ENCODE measurements at places on chromosomes 12 and 14.
A peak's percentile ranks its signal among the peaks of the same experiment; 100 is the strongest.

- DNase-seq, result peak; percentile 15
Measured at GRCh38 chr12:124259154-124260066, 35.5 kb upstream of the RFLNA start.

DNA sequence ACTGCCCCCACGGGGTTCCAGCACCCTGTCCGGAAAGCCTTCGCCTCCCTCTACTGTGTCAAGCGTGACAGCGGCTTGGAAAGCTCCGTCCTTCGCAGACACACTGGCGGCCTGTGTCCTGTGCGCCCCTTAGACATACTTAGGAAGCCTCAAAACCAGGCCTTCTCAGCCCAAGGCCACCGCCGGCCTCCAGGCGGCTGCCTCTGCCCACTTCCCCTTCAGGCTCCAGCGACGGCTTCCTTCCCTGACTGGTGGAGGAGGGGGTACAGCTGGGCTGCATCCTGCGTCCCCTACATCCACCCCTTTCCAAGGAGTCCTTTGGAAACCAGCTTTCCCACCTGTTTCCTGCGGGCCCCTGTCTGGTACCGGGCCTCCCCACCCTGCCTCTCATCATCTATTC lies 2.5 kb upstream of the CACNA2D4 start:
- no peak for DNase-seq

DNA sequence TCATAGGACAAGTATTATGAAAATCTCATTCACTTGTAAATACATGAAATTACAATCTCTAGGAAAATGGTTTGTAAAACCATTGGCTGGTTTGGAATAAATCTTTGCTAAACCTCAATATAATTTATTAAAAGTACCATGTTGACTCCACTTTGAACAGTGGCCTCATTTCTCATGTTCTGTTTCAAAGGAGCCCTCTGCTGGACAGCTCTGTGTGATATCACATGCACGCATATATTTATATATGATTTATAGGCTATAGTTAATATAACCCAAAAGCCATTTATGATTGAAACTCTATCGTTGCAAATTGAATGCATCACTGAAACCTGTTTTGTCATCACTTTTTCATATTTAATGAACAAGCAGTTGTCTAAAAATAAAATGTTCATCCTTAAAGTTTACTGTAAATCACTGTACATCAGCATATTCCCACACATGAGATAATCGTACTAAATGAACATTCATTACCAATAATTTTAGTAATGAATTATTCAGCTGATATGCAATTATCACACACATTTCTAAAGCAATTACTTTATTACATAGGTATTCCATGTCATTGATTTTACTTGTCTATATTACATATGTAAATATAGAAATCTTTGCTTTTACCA lies 493.8 kb downstream of the NPAS3 start:
- peak; percentile 66 for DNase-seq

DNA sequence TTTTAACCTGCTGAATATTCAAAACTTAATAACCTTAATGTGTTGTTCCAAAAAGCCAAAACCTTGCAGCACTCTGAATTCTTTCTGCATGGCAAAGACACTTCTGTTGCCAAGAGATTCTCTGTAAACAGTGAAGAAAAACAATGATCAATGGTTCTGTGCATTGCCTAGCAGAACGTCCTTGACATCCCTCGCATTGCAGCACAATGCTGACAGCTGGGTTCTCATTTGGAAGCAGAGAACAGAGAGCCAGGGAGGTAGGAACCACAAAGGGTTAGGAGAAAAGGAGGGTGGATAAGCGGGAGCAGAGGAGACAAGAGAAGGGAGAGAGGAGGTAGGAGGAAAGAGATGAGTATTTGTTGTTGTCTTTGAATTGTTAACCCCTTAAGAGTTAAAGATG lies 501.1 kb downstream of the NAV3 start:
- no peak for DNase-seq

DNA sequence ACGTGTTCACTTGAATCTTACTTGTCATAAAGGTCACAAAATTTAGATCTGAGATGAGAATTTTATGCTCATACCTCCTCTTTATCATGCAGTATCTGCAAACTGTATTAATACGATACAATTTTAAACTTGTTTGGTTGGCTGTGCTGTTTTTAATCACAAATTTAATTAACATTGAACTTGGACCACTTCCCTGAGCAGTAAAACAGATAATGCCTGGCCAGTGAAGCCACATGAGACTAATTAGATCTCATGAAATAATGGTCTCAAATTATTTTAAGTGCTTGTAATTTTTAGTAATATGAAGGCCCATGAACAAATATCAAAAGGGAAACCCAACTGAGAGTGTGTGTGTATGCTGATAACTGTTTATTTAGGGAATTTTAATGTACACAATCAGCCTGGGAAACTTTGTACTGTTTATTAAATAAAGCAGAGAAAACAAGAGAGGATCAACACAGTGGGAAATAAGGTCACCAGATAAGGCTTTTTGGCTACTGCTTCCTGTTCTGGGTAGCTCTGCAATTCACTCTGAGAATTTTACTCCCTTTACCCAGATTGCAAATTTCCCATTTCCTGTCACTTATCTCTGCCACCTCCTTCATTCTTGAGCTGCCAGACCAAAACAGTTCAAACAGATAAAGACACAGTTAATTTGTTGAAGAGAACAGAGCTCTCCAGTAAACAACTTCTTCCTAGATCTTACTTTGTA lies 61.6 kb upstream of the GNPNAT1 start:
- DNase-seq, result no peak

DNA sequence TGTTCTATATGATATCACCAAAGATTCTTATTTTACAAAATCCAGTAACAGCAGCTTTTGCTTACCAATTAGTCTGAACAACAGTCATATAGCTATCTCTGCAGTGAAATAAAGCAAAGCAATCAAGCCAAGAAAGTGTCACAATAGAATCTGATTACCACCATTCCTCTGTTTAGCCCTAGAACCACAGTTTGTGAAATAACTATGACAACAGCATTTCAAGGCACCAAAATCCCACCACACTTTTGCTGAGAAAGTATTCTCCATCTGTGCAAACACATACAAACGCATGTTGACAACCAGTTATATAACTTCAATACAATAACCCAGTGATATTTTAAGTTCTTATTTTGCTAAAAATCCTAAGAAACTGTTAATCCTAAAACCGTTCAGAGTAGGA lies 7.4 kb downstream of the PPP1R13B start:
- DNase-seq, result no peak

DNA sequence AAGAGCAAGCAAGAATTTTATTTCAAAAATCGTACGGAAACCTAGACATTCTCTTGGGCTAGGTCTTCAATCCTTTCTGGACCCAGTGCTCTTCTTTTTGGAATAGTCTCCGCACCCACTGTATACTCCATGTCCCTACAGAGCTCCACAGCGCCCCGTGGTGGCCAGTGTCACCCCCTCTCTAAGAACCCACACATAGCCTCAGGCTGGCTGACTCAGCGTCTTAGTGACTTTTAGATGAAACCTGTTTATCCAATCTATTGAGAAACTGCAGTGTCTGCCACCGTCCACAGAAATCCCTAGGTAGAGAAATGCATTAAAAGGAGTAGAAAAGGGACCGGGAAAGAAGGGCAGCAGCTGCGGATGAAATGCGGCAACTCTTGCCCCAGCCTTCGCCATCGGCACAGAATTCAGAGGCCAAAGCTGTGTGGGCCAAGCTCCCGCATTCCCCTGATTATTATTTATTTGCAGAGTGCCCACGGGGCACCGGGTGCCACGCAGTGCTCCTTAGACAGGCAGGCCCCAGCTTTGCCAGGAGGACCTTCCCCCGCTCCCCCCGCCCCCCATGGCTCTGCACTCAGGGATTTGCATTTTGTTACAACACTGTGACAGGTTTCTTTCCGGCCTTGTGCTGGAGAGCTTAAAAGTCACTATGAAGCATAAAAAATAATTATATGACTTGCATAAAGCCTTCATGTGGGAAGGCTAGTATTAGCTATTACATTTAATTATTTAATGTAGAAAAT lies 170.1 kb upstream of the FKBP4 start:
- DNase-seq, result no peak

- no peak for DNase-seq
Measured at GRCh38 chr12:82510386-82510785, 152.1 kb downstream of the METTL25 start.

DNA sequence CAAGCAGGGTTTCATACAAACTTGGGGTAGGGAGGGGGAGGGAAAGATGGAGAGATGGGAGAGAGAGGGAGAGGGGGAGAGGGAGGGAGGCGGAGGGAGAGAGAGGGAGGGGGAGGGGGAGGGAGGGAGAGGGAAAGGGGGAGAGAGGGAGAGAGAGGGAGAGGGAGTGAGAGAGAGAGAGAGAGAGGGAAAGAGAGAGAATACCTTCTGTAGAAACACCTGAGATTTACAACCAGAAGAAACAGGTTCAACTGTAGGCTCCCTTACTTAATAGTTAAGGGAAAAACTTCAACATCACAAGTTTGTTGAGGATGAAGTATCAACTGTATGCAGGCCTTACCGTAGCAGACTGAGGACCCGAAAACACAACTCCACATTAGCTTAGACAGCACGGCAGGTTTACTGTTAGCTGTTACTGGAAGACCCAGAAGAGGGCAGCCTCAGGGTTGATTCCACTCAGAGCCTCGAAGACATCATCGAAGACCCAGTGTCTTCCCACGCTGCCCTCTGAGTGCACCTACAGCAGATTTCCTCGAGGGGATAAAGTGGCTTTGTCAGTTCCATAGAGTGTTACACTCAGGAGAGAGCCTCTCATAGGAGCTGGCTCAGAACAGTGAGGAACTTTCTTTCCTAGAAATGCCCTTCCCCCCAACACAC lies 72.4 kb downstream of the NT5DC3 start:
- DNase-seq, result no peak

DNA sequence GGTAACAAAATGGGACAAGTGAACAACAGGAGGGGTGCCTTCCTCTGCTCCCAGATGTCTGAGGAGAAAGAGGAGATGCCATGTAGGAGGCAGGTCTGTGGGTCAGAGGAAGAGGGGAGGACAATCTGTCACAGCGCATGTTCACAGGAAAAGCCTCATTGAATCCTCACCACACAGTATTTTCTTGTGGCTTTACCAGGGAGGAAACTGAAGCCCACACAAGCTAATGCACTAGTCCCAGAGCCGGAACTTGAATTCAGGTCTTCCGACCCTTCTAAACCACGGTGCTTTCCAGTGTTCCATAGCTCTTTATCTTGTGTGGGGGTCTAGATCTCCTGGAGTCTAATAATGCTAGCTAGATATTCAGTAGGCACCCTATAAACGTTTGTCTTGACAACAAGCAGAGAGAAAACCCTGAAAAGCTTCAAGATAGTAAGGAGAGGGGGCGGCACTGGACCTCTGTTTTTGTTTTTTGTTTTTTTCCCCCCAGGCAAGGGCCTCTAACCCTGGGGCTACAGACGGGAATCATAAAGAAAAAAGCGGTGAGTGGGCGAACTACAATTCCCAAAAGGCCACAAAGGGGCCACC lies 371 bp upstream of the SHMT2 start:
- DNase-seq, result no peak

- DNase-seq, result no peak
Measured at GRCh38 chr12:46506961-46507360, 134.4 kb upstream of the SLC38A2 start.
